Keratinocyte (primary cell): ENCODE measurements at places on chromosomes 7 and 10.

DNA sequence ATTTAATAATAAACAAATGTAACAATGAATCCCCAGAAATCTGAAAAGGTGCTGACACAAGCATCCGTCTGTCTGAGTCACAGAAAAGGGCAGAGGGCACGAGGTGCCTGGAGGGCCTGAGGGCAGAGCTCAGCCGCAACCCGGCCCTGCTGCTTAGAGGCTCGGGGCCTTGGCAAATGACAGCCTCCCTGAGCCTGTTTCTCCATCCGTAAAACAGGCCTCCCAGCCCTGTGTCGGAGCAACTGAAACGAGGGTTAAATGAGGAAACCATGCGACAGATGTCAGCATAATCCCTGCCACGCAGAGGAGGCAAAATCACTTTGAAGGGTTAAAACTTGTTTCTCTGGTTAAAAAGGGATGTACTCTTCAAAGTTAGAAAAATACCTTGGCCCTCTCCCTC lies 24.9 kb downstream of the NUDT1 start:
- no peak for DNase-seq

GRCh38 chr7:108460964-108461363 lies 4.7 kb upstream of the NRCAM start:
- DNase-seq, result no peak

DNA sequence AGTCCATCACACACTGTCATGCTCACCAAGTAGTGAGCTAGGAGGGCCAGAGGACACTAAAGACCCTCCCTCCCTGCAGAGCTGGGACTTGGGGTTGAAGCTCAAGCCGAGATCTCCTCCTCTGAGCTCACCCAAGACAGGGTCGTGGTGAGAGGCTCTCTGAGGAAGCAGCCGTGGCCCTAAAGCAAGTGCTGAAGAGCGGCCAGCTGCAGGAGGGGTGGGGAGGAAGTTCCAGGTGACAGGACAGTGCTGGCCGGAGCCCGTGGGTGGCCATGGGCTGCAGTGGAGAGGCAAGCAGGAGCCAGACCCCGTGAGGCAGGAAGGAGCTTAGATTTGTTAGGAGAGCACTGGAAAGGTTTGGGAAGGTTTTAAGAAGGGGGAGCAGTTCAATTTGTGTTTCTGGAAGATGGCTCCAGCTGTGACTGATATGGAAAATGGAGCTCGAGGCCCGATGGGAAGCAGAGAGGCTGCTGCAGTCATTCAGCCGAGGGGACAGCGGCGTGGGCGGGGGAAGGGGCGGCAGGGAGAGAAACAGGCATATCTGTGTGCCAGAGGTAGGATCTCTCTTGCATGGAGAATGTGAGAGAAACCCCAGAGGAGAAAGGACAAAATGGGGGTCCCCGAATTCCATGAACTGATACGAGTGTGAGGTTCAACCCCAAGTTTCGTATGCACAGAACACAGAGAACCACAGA lies 26.9 kb upstream of the DNAAF5 start:
- no peak for DNase-seq

GRCh38 chr10:132249226-132249724 lies 58.5 kb downstream of the STK32C start:
- no peak for DNase-seq

GRCh38 chr7:50826371-50827172 lies 43.9 kb upstream of the GRB10 start:
- DNase-seq, result peak; percentile 59

DNA sequence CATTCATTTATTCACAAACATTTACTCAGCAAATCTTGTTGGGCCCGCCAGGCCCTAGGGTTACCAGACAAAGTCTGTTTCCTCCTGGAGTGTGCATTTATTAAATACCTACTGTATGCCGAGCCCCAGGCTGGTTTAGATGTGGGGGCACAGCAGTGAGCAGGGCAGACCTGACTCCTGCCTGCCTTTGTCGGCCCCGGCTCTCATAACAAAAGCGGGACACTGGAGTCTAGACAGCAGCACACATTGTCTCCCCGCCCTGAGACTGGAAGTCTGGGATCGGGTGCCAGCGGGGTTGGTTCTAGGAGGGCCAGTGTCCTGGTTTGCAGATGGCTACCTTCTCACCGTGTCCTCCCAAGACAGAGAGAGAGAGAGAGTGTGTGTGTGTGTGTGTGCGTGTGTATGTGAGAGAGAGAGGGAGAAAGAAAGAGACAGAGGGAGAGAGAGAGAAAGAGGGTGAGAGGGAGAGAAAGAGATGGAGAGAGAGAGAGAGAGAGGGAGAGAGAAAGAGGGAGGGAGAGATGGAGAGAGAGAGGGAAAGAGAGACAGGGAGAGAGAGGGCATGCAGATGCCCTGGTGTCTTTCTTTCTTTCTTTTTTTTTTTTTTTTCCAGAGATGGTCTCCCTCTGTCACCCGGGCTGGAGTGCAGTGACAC lies 25.9 kb downstream of the ELFN1 start:
- DNase-seq, result no peak

DNA sequence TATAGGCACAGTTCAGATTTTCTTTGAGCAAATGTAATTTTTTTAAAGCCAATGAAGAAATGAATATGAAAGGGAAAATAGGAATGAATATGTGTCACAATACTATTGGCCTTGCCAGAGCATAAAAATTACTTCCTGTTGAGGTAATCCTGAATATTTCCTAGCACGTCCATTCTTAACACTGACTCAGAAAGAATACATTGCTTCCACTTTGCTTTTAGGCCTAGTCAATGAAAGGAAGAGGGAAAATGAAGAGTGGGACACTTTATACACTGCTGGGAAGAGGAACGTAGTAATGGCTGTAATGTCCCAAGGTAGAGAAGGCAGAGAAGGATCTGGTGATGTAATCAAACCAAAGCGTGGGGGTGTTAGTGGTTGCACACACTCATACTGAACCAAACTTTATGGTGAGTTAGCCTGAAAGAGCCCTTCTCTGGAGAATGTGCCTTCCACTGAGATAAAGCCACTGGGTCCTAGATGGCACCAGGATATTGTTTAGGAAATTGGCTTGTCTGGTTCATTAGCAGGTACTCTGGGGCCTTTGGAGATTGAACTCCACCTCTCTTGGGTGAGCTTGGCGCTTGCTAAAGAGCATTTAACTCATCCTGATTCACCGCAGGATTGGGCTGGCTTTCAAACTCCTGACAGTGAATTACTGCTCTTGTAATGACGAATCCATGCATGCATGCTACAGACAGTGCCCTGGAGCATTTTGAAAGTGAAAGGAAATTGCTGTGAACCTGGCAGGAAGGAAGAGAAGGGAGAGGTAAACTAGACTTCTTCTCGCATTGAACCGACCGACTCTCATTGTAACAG lies 254.9 kb downstream of the KIAA1217 start:
- DNase-seq, result peak; percentile 93

GRCh38 chr7:54869523-54869922 lies 110.5 kb upstream of the SEC61G start:
- DNase-seq, result no peak

GRCh38 chr10:24209946-24210491 lies 1.1 kb downstream of the KIAA1217 start:
- peak; percentile 38 for DNase-seq

DNA sequence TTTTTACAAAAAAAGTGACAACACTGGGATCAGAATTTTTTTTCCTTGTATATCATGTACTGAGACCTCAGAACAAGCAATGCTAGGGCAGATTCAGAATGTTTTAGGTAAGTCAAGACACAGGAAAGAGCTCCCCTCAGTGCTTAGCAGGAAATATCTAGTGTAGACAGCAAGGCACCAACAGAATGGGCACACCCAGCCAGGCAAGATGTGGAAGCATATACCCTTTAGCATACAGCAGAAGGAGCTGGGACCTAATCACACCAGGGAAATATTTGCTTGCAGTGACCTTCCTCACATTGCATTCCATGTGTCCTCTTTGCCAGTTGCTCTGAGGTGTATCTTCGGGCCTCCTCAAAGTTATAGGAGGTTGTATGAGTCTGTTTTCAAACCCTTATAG lies 497.6 kb upstream of the LRRN3 start:
- no peak for DNase-seq

DNA sequence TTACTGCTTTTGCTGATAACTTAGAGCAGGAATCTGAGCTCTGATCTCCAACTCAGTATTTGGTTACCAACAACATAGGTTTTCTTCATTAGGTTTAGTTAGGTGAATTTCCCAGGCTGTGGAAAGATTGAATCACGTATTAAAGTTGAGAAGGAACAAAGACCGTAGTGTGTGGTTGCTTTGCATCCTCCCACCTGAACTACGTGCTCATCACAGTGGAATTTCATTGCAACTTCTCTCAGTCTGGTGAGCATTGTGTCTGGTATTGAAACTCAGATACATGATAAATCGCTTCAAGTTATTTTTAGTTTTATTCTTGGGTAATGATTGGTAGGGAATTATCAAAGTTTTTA lies 139.4 kb upstream of the AKR1E2 start:
- DNase-seq, result peak; percentile 99
